ENCODE measurements at places on chromosomes 4 and X.

GRCh38 chr4:82352825-82353366, 20.9 kb downstream of the HNRNPD start:
- DNase-seq, result no peak

DNA sequence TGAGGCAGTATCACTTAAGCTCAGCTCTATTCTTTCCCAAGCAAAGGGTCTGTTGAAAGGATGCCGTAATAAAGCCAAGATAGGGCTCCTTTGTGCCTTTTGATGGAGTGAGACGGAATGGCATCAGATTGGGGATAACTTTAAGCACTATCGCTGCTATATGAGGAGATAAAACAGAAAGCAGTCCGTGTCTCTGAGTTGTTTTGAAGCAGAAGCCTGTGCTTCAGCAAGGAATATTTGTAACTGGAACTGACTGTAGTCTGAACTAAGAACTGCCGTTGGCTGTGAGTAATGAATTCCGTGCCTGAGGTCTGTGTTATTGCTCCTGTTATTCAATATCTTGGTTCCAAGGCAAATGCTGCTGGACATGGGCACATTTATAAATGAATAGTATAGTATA, 297.4 kb downstream of the ANKRD50 start:
- peak; percentile 68 for DNase-seq

GRCh38 chrX:5155301-5155700, 1073.4 kb downstream of the NLGN4X start:
- no peak for DNase-seq

DNA sequence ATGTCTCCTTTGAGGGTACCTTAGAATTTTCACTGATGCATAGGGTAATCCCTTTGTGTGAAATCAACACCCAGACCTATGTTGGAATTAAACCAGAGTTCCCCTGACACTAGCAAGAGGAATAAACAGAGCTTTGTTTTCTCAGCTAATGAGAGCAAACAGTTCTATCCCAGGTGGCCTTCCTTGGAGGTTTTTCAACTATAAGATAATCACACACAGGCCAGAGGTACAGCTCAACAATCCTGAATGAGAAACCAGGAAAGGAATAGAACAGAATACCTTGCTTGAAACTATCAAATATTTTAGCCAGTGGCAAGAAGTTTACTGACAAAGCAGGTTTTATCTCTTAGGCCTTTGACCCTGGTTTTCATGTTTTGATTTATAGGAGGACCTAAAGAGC, 100.2 kb downstream of the OTC start:
- no peak for DNase-seq

DNA sequence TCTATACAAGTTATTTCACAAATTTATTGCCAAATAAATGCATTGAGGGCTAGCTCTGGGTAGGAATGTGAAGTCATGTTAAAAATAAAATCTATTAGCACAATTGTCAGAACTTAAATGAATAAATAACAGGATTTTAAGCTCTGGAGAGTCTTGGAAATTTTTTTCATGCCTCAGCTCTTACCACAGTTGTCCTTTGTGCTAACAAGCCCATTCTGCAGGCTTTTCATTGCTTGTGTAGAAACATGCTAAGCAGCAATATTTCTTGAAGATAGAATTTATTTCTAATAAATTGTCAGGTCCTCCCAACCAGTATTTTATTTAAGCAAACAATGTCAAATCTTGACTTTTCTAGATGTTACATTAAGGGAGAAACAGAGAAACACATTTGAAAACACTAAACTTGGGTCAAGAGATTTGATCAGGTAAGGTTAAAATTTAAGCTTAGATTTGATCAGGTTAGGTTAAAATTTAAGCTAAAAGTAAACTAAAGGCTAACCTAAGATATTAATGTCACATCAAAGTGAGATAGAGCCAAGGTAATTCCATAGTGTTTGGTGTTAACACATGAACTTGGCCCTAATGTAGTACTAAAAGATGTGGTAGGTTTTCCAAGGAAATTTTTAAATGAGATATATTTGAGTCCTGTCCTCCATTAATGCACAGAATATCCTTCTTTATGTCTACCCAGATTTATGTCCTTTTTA, 179.1 kb upstream of the IL1RAPL1 start:
- DNase-seq, result no peak

DNA sequence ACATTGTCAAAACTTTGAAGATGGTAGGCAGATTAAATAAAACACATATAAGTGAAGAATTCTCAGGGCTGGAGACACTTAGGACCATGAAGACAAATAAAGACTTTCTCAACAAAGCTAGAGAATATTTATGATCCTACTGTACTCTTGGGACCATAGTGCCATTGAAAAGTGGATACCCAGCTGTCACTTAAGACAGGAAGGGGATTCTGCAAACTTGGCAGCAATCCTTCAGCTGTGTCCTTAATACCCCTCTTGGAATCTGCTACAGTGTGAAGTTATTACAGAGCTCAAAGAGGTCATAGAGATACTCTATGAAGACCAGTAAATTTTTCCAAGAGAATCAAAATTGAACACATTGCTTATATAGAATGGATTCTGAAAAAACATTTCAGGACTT, 24.3 kb downstream of the PDE5A start:
- no peak for DNase-seq

GRCh38 chr4:5469151-5469775, 239.1 kb downstream of the EVC2 start:
- no peak for DNase-seq

- DNase-seq, result no peak
Measured at GRCh38 chrX:103061486-103061885, 2.5 kb downstream of the BEX1 start.

- no peak for DNase-seq
Measured at GRCh38 chrX:19194285-19195242, 72.3 kb upstream of the ADGRG2 start.

- DNase-seq, result no peak
Measured at GRCh38 chrX:116111934-116112595, 58.5 kb upstream of the AGTR2 start.

DNA sequence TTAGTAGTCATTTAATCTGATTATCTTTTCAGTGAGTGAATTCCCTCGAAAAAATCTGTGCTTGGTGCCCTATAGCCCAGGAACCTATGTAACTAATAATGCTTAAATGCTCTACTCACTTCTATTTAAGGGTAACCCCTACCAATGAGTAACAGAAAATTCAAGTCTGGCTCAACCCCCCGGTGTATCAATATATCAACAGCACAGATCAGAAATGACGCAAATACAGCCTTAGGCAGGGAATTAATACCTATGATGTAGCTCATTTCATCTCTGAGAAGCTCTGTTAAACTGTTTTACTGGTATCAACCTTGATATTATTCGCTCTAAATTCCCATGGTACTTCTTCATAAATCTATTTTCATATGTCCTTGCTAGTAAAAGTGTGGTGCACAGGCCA, 28.6 kb downstream of the PDGFC start:
- no peak for DNase-seq

- no peak for DNase-seq
Measured at GRCh38 chr4:169593050-169593560, 19.3 kb downstream of the NEK1 start.

- peak; percentile 21 for DNase-seq
Measured at GRCh38 chr4:98113012-98113411, 30.3 kb downstream of the STPG2 start.

GRCh38 chrX:124018023-124018422, 56.5 kb downstream of the STAG2 start:
- peak; percentile 2 for DNase-seq

GRCh38 chrX:14934423-14934822, 61.2 kb downstream of the MOSPD2 start:
- DNase-seq, result no peak

- DNase-seq, result peak; percentile 89
Measured at GRCh38 chr4:187598196-187598595, 397.4 kb upstream of the ZFP42 start.

GRCh38 chr4:632196-632790, 6.9 kb downstream of the PDE6B start:
- no peak for DNase-seq

GRCh38 chr4:106629268-106629625, 260.7 kb upstream of the GIMD1 start:
- DNase-seq, result peak; percentile 41

GRCh38 chrX:113400193-113400704, 559.6 kb upstream of the AMOT start:
- DNase-seq, result peak; percentile 48

DNA sequence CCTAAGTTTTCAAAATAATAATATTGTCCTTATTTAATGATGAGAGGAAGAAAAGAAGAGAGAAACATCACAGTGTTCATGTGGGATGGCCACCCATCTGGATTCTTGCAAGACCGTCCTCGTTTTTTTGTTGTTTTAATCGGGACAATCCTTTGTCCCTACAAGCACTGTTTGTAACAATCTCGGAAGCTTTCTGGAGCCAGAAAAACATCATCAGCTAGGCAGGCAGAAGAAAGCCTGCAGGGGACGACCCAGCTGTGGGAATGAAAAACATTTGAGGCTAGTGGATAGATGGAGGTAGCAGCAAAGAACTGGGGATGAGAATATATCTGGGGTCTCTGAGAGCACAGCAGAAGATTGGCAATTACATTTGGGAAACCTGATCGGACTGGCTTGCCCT, 105.6 kb downstream of the DKK2 start:
- no peak for DNase-seq

GRCh38 chr4:152009983-152010709, 249.3 kb upstream of the GATB start:
- no peak for DNase-seq

- DNase-seq, result peak; percentile 3
Measured at GRCh38 chr4:75679876-75680575, 6.8 kb upstream of the G3BP2 start.

- DNase-seq, result no peak
Measured at GRCh38 chr4:168667376-168667775, 170.5 kb downstream of the PALLD start.

- peak; percentile 67 for DNase-seq
Measured at GRCh38 chr4:88352062-88352740, 26.5 kb upstream of the HERC6 start.

DNA sequence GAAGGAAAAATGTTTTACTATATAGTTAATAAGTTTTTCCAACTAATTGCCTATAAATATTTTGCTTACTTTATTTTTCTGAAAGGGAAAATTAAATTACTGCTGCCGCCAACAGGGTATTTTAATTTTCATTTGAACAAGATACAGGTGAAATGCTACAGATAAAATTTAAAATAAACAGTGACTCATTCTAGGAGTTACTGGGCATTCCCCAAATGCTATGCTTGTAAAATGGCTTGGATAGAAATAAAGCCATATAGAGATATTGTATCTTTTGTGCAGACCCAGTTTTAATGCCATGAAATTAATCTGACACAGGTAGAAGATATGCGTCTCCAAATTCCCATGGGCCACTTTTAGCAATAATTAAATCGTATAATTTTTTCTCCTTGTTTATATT, 144.5 kb downstream of the NAP1L3 start:
- no peak for DNase-seq

GRCh38 chr4:27001398-27002164, 140.9 kb downstream of the STIM2 start:
- DNase-seq, result no peak

- no peak for DNase-seq
Measured at GRCh38 chr4:165514739-165515138, 135.9 kb downstream of the CPE start.

GRCh38 chr4:138938366-138938690, 77.3 kb upstream of the NOCT start:
- DNase-seq, result peak; percentile 67

DNA sequence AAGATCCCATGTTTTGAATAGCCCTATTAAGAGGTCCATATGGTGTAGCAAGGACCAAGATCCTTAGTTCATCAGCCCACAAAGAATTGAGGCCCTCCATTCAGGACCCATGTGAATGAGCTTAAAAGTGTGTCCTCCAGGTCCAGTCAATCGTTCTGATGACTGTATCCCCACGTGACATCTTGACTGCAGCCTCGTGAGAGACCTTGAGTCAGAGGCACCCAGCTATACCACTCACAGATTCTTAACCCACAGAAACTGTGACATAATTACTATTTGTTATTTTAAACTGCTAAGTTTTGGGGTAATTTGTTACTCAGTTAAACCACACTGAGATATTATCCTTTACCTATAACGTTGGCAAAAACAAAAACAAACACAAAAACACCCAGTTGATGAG, 62.4 kb downstream of the ZNF182 start:
- DNase-seq, result no peak

Measured in fibroblast of skin of back (primary cell).